ENCODE measurements at places on chromosomes 11 and 22. TPM values are rescaled to one million over a fixed set of nuclear protein-coding genes. Genes with fewer than 3 reads are reported as not detected.

GRCh38 chr11:70251659-70252321 lies 18.7 kb upstream of the PPFIA1 start:
- DNase-seq, result no peak

The FOLR1 gene
- 47.4 TPM for polyA plus RNA-seq

The PRODH gene
- 14.6 TPM for polyA plus RNA-seq

DNA sequence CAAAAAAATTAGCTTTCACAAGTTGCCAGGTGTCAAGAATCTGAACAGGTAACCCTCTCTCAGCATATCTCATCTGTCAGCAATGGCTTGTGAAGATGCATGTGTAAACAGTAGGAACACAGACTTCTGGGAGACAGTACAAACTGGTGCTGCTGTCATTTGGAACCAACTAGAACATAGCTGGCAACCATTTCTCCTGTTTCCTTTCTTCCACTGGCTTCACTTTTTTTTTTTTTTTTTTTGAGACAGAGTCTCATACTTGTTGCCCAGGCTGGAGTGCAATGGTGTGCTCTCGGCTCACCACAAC lies 2.1 kb upstream of the PIK3C2A start:
- no peak for DNase-seq

- no peak for DNase-seq
Measured at GRCh38 chr11:95306801-95307200, 75.8 kb upstream of the SESN3 start.

DNA sequence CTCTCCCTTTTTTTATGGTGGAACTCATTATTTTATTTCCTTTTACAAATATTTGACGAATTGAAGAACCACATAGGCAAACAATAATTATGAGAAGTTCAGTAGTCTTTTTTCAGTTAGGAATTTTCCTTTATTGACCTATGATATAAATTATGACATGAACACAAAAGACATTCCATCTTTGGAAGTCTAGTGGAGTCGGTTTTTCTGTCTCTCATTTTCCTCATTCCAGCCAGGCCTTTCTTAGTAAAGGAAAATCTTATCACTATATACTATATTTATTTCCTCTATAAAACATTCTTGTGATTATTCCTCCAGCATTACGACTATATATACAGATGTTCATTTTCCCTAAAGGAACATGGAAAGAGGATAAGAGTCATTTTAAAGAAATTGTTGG lies 1046.1 kb downstream of the DLG2 start:
- DNase-seq, result no peak

The CD3D gene
- polyA plus RNA-seq, result 0.98 TPM
